ENCODE measurements at places on chromosomes 4 and X.

DNA sequence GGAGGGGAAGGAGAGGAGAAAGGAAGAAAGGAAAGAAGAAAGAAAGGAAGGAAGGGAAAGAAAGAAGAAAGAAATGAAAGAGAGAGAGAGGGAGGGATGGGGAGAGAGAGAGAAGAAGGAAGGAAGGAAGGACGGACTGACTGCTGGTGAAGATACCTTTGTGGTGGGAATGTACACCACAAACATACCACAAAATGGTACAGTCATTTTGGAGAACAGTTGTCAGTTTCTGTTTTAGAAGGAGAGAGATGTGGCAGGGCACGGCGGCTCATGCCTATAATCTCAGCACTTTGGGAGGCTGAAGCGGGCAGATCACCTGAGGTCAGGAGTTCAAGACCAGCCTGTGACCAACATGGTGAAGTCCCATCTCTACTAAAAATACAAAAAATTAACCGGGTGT lies 40.0 kb upstream of the SHISA3 start:
- DNase-seq = no peak
- H3K27me3 ChIP-seq = peaks cover 67% of the 10 kb centered on the region
- H3K36me3 ChIP-seq = no peaks in the 10 kb centered on the region
- H3K4me1 ChIP-seq = peaks cover 11% of the 10 kb centered on the region

GRCh38 chr4:187777954-187778353 lies 217.6 kb upstream of the ZFP42 start:
- no peaks in the 10 kb centered on the region for H3K4me1 ChIP-seq
- H3K27ac ChIP-seq = no peak overlapping the region
- no peak overlapping the region for H3K4me3 ChIP-seq
- DNase-seq = no peak

DNA sequence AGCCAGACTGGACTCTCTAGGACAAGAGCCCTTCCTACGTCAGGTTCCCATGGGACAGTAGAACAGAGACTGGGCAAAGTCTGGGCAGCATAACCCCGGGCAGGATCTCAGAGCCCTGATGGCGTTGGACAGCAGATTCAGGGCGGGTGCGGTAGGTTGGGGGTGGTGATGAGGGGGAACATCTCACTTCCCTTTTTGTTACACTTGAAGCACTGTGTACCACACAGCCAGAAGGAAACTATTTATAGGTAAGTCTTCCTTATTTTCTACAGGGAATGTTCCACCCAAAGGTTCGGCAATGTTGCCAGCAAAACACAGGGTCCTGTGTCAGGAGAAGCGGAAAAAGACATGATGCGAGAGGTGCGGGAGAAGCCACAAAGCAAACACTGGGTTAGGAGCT lies 54.3 kb downstream of the TSC22D3 start:
- H3K4me3 ChIP-seq = no peak overlapping the region
- H3K4me1 ChIP-seq = peaks cover 14% of the 10 kb centered on the region
- peaks cover 2% of the 10 kb centered on the region for H3K36me3 ChIP-seq
- no peaks in the 10 kb centered on the region for H3K27me3 ChIP-seq
- H3K27ac ChIP-seq = no peak overlapping the region
- no peak for DNase-seq

DNA sequence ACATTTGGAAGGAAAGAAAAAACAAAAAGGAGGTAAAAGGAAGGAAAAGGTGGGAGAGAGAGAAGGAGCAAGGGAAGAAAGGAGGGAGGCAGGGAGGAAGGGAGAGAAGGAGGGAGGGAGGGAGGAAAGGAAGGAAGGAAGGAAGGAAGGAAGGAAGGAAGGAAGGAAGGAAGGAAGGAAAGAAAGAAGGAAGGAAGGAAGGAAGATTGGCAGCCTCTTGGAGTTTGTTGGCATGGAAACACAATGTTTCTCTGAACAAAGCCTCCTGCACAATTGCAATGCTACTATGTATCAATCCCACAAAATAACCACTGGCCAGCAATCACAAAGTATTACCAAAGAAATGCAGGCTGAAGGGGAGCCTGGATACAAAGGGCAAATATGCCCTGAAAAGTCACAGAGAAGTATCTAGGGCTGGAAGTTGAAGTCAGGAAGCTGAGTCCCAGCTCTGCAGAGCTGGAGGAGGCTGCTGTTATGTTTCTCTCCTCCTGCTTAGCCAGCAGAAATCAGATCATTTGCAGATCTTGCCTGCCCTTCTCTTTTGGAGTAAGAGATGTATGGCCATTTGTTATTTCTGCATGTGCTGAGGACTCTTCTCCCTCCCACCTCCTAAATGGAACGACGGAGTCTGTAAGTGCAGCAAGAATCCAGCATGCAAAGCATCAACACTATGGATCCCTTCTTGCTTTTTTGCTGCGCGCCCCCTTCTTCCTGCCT lies 195.9 kb upstream of the LDB2 start:
- peaks cover 2% of the 10 kb centered on the region for H3K27me3 ChIP-seq
- H3K27ac ChIP-seq = no peak overlapping the region
- DNase-seq = no peak
- H3K36me3 ChIP-seq = no peaks in the 10 kb centered on the region
